ENCODE measurements at places on chromosomes 4 and X.
A peak's percentile ranks its signal among the peaks of the same experiment; 100 is the strongest.

DNA sequence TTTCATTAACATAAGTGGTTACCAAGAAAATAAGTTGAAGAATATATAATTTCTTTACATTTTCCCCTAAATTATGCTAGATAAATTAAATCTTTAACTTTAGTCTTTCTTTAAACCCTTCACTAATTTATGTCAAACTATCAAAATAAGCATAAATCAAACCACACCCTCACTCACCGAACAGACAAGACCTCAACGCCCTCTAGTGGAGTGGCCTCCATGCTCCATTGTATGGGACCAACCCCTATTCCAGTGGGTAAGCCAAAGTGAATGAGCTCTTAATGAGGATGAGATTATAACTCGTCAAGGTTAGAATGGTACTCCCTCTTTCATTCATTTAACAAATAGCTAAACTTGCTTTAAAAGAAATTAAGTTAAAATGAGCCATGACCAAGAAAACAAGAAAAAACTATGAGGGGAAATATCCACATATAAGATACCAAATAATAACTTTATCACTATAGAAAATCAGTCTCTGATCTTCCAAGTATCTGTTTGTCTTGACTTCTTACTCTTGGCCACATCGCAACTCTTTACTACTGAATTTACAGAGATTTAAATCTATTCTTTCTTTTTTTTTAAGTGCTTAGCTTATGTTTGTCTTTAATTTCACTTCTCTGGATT is 15.6 kb upstream of the BBS12 start:
- peak; percentile 74 for DNase-seq

- DNase-seq = no peak
Observed at GRCh38 chr4:62053974-62054373, 853.8 kb downstream of the ADGRL3 start.

GRCh38 chr4:108982402-108983185 is 219.7 kb upstream of the ETNPPL start:
- no peak for DNase-seq

DNA sequence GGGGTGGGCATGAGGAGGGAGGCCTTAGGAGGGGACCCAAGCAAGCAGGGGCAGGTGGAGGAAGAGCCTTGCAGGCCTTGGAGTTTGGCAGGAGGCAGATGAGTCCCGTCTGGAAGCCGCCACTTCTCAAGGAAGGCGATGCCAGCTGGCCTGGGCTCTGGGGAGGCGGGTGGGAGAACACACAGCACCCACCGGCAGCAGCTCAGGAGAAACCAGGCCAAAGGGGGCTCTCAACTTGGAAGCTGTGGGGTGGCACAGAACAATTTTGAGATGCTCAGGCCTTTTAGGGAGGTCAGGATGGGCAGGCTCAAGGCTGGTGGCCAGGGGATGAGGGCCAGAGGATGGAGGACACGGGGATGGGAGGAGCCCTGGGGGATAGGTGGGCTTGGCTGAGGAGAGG is 11.6 kb upstream of the DUSP9 start:
- DNase-seq = no peak

- DNase-seq = no peak
Observed at GRCh38 chr4:69994782-69995181, 984 bp upstream of the STATH start.

- no peak for DNase-seq
Observed at GRCh38 chr4:176875446-176875930, 82.8 kb upstream of the VEGFC start.

- no peak for DNase-seq
Observed at GRCh38 chrX:137430301-137430700, 135.6 kb upstream of the ZIC3 start.

DNA sequence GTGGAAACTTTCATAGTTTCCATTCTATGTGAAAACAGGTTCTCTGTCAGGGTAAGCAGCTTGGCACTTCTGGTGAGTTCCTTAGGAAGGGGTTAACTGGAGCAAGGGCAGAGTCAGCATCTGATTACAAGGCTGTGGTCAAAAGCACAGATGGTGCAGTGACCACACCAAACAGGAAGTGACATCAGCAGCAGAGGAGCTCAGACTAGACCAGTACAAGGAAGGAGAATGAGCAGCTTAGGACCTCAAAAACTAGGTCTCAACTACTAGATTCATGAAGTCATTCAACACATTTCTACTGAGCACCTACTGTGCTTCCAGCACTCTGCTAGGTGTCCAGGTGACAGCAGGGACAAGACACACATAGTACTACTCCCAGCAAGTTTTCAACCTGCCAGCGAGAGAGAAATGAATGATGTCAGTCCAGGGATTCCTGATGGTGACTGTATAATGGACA is 130.2 kb downstream of the AMELX start:
- no peak for DNase-seq

GRCh38 chr4:22369901-22370562 is 145.8 kb downstream of the ADGRA3 start:
- no peak for DNase-seq

- no peak for DNase-seq
Observed at GRCh38 chrX:41837270-41837944, 85.9 kb downstream of the CASK start.

Measured in Jurkat, Clone E6-1 (cell line).